ENCODE measurements at places on chromosomes 12 and 14.

DNA sequence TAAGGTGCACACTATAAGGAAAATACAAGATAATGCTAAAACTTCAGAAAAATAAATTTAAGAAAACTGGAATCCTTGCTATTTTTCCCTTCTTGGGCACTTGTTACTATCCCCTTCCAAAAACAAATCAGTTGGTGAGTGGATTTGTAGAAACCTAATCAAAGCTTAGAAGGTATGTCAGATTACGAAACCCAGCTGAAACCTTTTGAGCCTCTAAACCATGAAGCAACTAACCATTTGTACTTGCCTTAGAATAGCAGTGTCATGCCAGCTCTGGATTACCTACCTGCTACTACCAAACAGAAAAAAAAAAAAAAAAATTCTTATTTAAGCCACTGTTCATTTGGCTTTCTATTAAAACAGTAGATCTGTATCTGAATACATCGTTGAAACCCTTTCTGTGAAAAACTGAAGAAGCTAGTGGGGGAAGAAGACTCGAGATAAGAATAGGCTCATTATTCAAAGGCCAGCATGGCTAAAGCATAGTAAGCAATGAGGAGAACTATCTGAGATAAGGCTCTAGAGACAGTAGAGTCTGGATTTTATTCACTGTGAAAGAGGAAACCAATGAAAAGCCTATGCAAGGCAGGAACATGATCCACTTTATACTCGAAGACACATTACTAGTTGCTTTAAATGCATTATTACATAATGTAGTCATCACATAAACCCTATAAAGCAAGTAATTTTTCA is 30.2 kb downstream of the OSBPL8 start:
- DNase-seq: no peak

DNA sequence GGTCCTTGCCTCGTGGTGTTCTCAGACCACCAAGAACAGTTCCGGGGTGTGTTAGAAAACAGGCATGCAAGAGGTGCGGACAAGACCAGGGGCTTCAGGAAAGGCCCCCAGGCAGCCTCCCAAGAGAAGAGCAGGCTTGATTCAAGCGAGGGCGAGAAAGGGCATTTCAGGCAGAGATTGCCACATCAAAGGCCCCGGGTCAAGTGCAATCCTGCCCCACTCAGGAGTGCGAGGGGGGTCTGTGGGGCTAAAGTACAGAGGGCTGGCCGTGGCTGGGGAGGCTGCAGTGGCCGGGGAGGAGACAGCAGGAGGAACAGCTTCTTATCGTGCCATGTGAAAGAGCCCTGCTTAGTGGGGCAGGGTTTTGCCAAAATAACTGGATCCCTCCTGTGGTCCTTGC is 2.7 kb upstream of the BDKRB2 start:
- DNase-seq: no peak

DNA sequence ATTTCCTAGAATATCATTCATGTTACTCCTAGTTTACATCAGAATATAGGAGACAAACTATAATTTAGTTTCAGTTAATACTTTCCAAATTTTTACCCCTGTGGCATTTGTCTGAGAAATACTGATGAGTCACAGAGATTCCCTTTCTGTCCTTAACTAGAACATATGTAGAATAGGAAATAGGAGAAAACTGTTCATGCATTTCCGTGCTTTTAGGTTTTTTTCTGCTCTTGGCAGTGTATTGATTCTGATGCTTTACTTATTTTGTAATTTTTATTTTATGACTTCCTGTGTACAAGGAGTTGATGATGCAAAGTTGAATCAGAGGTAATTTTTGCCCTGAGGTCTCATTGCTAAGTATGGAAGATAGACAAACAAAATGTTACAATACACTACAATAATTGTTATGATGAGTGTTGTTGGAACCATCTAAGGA is 23.0 kb downstream of the MNAT1 start:
- DNase-seq: no peak

GRCh38 chr14:60101786-60102185 is 10.1 kb downstream of the PCNX4 start:
- DNase-seq: no peak

DNA sequence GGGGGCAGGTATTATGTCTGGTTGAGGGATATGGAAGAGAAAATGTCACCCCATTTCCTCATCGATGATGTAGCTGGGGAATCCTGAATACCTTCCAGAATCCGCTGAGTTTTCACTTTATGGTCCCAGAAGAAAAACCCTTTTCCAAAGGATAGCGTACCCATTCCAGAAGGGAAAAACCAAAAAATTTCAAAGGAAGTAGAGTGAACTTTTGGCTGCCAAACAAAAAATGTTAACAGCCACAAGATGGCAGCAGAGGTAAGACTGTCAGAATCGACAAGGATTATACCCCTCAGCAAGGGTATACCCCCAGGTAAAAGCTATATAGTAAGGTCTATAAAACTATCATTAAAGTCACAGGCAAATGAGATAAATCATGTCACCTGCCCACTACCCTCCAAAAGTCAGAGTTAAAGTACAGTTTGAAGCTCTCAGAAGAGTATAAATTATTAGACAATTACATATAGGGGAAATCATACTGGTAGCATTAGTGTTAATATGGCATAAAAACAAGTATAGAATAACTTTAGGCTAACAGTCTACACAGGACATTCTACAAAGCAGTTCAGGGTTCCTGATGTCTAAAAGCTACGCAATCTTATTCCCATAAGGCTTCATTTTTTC is 18.0 kb downstream of the ACIN1 start:
- no peak for DNase-seq

DNA sequence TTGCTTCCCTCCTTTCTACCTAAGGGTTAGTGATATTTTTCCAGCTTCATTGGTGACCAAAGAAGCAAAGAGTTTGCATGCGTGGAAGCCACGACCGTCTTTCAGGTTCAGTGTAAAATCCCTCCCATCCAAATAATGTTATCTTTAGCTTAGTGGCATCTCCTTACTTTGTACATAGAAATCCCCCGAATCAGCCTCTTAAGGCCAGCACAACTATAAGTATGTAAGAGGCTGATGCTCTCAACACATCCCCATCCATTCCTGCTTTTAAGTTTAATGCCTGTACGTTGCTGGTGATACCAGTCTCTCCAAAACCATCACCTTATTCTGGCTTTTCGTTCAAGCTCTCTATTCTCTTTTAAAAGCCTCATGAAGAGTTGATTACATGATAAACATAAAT is 14.6 kb downstream of the CDKN1B start:
- DNase-seq: no peak

DNA sequence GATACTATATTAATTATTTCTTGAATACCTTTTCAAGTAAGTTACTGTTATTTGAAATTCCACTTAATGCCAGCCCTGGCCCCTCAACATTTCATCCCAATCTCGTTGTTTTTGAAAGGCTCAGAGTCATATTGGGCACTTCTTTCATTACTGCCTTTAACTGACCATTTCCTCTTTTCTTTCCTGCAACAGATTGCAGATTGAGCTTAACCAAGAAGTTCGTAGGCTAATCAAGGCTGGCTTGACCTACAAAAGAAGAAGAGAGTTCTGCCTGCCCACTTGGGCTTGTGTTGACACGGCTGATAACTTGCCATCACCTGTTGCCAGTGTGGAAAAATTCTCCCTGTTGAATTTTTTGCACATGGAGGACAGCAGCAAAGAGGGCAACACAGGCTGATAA is 91.0 kb downstream of the FLRT2 start:
- DNase-seq: no peak

GRCh38 chr12:130118181-130118580 is 44.1 kb upstream of the FZD10 start:
- DNase-seq: no peak

DNA sequence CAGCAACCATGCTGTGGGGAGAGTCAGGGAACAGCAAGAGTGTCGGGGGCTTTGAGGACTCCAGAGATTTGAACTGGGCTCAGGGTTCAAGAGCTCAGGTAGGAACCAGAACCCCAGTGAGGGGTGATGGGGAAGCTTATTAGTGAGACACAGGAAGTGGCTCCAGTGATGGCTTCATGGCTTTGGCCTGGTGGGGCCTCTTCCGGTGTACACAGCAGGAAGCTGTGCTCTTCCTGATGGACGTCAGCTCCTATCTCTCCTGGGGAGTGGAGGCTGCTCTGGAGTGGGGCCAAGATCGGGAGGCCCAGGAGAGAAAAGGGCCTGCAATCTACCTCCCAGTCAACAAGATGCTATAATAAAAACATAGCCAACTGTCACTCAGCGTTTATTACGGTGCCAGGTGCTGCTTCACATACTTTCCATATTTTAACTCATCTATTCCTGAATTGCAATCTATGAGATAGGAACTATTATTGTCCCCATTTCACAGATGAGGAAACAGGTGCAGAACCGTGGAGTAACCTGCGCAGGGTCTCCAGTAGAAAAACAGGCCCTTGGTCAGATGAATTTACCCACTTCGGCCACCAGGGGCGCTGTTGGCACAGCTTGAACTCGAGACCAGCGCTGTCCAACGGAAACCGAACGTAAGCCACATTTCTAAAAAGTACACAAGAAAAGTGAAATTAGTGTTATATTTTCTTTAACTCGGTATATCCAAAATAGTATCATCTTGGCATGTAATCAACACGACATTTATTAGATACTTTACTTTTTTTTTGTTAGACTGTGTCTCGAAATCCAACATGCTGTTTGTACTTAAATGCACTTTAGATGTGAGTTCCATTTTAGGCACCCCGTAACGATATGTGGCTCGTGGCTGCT is 63.6 kb upstream of the DLK1 start:
- DNase-seq: no peak

All from amygdala (tissue), 56 donors.